Heart right ventricle (tissue), 16 donors: ENCODE measurements at places on chromosomes 3 and 15. TPM values are rescaled to one million over a fixed set of nuclear protein-coding genes. Genes with fewer than 3 reads are reported as not detected.

Gene EFHB
- total RNA-seq: 0.80 TPM

Gene TMEM44
- 4.4 TPM for total RNA-seq

Gene C3orf49
- total RNA-seq: not detected

Gene IL20RB
- 0.13 TPM for total RNA-seq

DNA sequence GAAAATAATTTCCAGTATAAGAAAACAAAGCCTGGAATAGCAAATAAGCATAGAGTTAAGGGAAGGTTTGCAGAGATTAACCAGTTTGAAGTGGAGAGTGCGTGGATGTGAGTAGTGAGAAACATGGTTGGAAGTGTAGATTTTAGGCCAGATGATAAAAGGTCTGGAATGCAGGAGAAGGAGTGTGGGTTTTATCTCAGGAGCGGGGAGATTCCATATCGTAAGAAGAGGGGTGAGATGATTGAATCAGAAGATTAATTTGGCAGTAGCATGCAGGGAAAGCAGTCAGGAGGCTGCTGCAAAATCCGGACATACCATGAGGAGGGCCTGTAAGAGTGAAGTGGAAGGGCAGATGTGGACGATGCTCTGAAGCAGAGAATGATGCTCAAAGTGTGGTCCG, 13.7 kb downstream of the PPARG start:
- H3K36me3 ChIP-seq: no peaks in the 10 kb centered on the region
- DNase-seq: no peak
- H3K4me3 ChIP-seq: no peak overlapping the region
- H3K27ac ChIP-seq: no peak overlapping the region
- no peaks in the 10 kb centered on the region for H3K27me3 ChIP-seq
- no peaks in the 10 kb centered on the region for H3K4me1 ChIP-seq

DNA sequence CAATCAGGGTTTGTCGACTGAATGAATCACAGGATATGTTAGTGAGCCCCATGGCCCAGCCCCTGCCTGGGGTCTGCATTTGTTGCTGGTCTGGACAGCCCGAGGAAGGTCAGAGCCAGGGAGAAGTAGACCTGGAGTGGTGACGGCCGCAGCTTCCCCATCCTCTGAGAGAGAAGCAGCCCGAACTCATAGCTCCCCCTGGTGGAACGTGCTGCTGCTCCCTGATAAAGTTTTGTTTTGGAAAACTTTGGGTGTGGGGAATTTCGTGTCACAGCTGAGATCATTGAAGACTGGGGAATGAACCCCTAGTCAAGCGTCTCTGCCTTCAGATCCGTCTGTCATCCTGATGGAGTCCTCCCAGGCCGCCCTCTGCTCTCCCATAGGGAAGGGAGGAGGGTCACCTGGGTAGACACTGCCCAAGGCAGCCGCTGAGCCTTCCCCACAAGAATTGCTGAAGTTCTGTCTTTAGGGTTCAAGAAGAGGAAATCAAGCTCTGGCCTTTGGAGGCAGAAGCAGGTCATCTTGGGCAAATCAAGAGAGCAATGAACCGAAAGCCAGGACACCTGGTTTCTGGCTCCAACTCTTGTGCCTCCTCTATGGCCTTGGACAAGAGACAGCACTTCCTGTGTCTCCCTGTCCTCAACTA, 60.5 kb downstream of the GLDN start:
- peak; percentile 27 for DNase-seq
- no peak overlapping the region for H3K27ac ChIP-seq
- H3K4me3 ChIP-seq: no peak overlapping the region
- H3K4me1 ChIP-seq: no peaks in the 10 kb centered on the region
- peaks cover 3% of the 10 kb centered on the region for H3K27me3 ChIP-seq

DNA sequence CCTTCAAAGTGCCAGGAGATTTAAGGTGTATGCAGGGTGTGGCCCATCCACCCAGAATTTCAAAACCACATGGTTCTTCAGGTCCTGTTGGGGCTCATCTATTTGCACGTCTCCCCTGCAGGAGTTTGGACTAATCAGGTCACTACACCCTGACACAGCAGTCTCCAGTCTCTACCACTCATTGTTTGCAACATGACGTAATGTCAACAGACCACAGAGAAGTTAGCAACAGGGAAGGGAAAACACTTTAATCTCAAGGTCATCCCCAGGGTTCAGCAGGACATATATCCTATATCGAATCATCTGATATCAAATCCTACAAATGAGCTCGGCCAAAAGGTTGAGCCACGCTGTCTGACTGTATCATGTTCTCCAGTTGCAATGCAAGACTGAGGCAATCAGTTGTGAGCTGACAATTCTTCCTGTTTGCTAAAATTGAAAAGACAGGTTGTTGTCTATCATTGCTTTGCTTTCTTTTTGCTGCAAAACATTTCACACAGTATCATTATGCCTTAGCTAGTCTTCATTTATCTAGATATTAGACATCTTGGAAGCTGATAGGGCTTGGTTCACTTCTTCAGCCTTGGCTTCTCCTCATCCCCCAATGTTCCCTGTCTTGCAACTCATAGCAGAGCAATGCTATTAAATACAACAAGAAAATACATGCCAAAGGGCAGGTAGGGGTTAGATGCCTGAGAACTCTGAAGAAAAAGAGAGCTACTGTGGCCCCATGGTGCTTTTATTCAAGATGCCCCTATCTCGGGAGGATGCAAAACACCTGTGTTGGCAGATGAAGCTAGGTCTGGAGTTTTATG, 13.4 kb upstream of the LEKR1 start:
- H3K4me3 ChIP-seq: no peak overlapping the region
- no peak for DNase-seq
- H3K4me1 ChIP-seq: no peaks in the 10 kb centered on the region
